Activated naive CD4-positive, alpha-beta T cell treated with anti-CD3 and anti-CD28 coated beads, Interleukin-2, amount 10 ng/mL, durations not matched to agents 7 days and 5 days (primary cell): ENCODE measurements at places on chromosomes 7 and 10.

- no peak for DNase-seq
Observed at GRCh38 chr10:17851611-17852010, 42.5 kb downstream of the MRC1 start.

DNA sequence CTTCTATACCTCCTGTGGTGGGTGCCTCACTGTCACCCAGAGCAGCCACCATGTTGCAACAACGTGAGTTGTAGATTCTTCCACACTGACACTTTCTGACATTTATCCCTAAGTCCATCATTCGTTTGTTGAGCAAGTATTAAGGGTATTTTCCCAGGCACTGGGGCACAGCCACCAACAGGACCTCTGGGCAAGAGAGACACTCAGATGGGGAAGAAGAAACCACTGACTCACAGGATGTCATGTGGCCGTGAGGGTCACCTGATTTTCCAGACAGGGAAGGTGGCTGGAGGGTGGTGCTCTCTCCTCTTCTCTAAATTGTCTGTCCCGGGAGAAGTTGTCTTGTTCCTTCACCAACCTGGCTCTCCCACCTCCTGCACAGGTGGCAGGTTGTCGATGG is 51.7 kb upstream of the PPIF start:
- no peak for DNase-seq

DNA sequence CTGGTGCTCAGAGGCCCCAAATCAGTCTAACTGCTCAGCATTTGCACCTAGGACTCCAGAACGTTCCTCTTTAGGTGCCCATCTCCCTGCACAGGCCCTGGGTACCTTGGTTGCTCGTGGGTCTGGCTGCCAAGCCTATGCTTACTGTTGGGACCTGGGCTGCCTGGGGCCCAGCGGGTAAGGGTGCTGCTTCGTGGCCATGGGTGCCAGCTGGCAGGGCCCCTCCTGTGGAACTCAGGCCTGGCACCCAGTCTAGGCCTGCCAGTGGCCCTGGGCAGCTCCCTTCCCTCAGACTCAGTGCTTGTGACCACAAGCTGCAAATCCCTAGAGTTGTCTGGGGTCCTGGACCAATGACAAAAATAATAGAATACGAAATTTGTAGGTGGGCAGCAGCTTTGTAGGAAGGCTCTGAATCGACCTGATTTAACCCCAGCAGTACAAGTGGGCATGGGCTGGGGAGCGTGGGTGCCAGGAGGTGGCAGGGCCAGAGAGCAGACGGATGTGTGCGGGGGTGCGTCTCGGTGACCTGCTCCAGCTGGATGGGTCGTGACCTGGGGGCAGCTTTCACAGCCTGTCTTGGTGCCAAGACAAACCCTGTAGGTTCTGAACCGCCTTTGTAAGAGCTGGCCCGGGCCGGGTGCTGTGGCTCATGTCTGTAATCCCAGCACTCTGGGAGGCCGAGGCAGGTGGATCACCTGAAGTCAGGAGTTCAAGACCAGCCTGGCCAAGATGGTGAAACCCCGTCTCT is 69.7 kb downstream of the MKI67 start:
- DNase-seq = no peak

GRCh38 chr7:46879783-46880182 is 702.1 kb downstream of the TNS3 start:
- no peak for DNase-seq

GRCh38 chr7:77528368-77528767 is 8.7 kb upstream of the PTPN12 start:
- DNase-seq = no peak

GRCh38 chr7:132919771-132920170 is 162.1 kb downstream of the CHCHD3 start:
- no peak for DNase-seq

DNA sequence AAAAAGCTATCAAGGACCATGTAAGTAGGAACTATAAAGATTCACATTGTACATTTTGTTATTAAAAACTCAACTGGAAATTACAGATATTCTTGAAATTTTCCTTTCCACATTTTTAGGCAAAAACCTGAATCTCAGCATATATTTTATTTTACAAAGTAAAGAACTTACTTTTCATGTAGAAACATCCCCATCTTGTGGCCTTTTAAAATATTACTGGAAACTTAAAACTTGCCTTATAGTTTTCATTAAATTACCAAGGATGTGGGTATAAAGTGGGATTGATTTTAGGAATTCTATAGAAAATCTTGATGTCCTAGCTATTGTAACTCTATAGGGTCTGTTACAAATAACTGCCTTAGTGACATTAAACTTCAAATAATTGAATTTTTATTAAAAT is 10.6 kb downstream of the DBF4 start:
- no peak for DNase-seq

- DNase-seq = no peak
Observed at GRCh38 chr10:122233857-122234348, 37.2 kb upstream of the BTBD16 start.

DNA sequence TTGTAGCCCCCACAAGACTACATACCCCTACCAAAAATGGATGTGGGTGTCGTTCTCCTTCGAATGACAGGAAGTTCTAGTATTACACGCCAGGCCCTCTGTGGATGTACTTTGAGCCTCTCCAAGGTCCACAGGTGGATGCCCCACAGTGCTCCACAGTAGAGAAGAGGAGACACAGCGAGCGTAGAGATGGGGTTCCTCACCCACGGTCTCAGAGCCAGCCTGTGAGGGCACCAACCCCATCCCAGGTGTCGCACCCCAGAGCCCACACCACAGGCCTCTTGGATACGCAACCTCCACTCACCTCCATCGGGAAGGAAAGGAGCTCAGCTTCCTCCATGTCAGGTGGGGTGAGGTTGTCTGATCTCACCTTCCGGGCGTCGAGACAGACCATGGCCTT is 2.3 kb downstream of the CPA5 start:
- no peak for DNase-seq

- no peak for DNase-seq
Observed at GRCh38 chr7:102106625-102107024, 180.0 kb upstream of the SH2B2 start.

DNA sequence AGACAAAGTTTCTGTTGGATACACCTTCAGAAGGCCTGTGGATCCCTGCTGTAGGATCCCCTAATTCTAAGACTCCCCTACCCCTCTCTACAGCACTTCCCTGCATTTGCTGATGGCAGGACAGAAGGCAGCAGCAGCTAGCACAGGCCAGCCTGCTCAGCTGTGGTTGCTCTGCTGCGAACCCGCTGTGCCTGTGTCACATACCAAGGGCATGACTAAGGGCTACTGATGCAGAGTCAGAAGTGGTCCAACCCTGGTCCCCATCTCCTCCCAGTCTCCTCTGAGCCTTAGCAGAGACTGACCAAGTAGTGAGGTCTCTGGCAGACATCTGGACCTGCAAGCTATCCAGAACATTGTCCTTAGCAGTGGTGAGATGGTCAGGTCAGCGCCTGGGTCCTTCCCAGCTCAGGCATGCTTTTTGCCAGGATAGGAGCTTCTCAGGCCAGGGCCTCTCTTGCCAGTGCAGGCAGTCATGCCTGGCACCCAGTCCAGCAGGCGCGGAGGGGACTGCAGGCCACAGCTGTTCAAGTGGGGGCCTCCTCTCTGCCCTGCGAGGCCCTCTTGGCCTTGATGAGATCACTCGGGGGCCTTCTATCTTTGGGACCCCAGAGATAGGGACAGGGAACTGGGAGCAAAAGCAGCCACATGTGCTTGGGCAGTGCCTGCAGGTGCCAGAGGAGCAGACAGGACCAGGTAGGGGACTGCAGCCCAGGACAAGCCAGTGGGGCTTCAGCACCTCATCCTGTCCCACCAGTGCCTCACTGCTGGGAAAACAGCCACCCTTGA is 146.4 kb downstream of the ZNF248 start:
- no peak for DNase-seq

DNA sequence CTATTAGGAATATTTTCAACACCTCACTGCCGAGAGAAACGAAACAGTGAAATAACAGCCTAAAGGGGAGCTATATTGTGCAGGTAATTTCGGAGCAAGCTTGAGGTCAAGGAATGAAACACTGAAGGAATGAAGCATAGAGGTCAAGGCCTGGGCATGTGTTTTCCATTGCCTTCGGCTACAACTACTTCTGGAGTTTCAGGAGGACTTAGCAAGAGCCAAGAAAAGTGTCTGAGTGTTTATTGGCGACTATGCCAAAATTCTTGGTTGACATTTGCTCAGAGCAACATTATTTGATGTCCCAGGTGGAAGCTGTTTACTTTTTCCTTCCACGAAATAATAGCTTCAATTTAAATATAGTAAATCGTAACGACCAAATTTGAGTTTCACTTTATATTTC is 89.6 kb upstream of the IFRD1 start:
- no peak for DNase-seq

GRCh38 chr7:47326808-47327207 is 255.1 kb downstream of the TNS3 start:
- no peak for DNase-seq

DNA sequence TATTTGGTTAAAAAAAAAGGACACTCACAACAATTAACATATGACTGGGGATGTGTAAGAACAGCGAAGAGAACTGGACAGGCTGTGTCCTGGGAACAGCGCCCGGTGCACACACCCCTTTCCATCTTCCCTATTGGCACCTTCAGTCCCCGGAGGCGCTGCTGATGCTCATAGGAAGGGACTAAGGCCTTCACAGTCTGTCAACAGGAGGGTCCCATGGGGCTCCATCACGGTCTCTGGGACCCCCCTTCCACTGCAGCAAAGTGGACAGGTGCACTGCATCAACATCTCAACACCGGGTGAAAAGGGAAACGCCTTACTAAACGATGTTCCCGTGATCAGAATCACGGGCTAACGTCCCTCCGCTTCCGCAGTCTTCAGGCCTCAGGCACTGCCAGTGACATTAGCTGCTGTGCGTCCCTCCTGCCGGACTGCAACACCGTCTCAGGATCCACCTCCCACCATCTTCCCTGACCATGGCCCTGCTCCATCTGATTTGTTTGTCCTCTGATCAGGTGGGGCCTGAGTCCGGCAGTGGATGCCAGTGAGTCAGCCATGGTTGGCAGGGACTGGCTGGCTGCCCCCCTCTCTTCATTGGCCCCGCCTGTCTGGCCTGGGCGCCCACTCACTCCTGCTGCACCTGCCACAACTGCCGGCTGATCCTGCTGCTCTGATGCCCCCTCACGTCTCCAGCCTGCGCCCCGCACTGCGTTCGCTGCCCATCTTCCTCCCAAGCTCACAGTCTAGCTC is 614.7 kb downstream of the DNAJB6 start:
- DNase-seq = no peak

GRCh38 chr7:58087536-58088190 is 637.7 kb downstream of the ZNF716 start:
- DNase-seq = no peak

- DNase-seq = no peak
Observed at GRCh38 chr7:51850126-51850525, 533.5 kb upstream of the COBL start.

DNA sequence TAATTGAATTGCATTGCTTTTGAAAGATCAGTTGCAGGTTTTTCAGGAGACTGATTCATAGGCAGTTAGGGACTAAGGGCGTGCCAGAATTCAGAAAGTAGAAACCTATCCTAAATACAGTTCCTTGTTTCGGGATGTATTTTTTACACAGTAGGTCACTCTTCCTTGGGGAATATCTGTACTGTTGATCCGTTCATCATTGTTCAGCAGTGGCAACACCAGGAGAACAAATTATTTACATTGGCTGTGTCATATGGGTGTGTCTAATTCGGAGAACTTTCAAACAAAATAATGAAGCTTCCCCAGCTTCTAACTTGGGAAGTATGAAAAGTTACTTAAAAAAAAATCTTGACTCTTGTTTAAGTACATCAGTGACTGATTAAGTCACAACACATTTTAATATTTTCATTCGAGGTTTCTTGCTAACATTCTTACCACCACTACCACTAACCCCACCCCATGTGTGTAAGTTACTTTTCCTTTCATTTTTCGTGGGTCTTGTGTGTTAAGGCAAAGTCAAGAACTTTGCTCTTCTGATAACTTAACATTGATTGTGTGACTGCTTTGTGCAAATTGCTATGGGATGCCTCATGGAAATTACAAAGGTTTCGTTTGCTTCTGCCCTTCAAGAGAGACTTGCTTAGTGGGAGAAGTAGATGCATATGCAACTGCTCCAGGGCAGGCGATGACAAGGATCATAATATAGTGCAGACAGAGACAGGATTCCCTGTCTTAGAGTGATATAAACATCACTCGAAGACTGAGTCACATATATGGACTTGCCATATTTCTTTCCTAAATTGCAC is 43.8 kb upstream of the RPA3 start:
- peak; percentile 29 for DNase-seq

GRCh38 chr7:9785211-9785610 is 1188.5 kb upstream of the PHF14 start:
- DNase-seq = no peak

GRCh38 chr10:114653926-114654325 is 4.1 kb downstream of the ABLIM1 start:
- peak; percentile 25 for DNase-seq

GRCh38 chr10:3787016-3787400 is 2.0 kb upstream of the KLF6 start:
- DNase-seq = no peak

GRCh38 chr10:4127518-4128315 is 342.7 kb upstream of the KLF6 start:
- DNase-seq = peak; percentile 38

DNA sequence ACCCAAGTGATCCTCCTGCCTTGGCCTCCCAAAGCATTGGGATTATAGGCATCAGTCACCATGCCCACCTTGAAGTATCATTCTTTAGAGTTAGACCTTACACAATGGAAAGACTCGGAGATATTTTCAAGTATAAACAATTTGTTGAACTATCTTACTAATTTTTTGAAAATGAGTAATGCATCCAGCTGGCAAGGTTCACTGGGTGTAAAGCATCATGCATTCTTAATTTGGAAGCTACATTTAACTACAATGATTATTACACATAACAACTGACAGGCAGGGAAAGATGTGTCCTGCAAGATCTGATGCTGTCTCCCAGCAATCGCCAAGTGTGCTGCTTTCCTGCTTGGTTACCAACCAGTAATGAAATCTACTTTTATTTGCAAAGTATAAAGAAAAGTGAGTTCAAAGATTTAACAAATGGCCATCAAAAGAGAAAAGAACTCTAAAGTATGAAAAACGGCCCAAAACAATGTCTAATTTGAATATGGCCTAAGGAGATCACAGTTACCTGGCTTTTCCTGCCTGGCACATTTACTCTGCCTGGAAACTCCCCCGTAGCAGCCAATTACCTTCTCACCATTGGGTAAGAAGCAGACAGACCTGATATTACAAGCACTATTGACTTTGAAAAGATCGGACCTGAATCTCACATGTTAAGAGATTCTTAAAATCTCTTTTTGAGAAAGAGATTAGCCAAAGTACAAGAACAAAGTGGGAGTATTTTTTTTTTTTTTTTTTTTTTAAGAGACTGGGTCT is 59.3 kb upstream of the NMT2 start:
- DNase-seq = no peak

- DNase-seq = no peak
Observed at GRCh38 chr10:103539751-103540150, 46.2 kb downstream of the NEURL1 start.

DNA sequence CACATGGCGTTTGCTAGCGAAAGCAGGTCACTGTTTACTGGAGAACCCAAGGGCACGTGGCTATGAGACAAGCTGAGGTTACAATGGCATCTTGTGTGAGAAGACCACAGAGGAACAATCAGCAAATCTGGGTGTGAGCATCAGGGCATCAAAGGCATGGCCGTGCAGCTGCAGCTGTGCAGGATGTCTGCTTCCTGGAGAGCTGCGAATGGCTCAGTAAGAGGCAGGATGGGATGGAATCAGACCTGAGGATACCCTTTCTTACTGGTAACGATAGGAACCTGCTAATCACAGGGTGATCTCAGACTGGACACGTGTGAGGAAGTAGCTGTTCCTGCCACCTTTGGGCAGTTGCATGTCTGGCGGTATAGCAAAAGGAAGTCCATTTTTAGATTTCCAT is 119.5 kb downstream of the RNF216 start:
- DNase-seq = peak; percentile 48

- no peak for DNase-seq
Observed at GRCh38 chr10:30786906-30787305, 157.4 kb upstream of the LYZL2 start.
